Testis (tissue), 5 donors: ENCODE measurements at places on chromosomes 16 and 17. TPM values are rescaled to one million over a fixed set of nuclear protein-coding genes. Genes with fewer than 3 reads are reported as not detected.

MT1M gene
- 2.2 TPM for total RNA-seq

SYNGR3 gene
- 20.9 TPM for total RNA-seq

- no peak for DNase-seq
These were observed 90.2 kb upstream of the RPL38 start for GRCh38 chr17:74113326-74113725.

HSD11B2 gene
- total RNA-seq: 7.7 TPM

TRPV2 gene
- 7.1 TPM for total RNA-seq

- peak; percentile 79 for DNase-seq
These were observed 43.3 kb downstream of the PGS1 start for GRCh38 chr17:78421534-78422266.

DNA sequence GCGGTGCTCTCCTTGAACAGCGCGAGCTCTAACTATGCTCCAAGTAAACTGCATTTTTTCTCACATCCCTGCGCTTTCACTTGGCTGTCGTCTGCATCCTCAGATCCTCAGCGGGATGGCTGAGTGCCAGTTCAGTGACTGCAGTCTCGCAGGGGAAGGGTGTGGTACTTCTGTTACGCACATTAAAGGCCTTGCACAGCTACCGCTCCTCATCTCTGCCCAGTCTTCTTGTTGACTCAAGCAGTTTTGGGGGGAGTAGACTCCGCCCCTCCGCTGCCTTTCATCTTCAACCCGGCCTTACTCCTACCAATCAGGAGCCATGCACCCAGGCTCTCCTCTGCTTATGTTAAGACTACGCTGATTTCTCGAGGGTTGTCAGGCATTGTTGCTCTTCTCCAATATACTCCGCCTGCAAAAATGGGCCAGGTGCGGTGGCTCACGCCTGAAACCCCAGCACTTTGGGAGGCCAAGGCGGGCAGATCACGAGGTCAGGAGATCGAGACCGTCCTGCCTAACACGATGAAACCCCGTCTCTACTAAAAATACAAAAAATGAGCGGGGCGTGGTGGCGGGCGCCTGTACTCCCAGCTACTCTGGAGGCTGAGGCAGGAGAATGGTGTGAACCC, 10.0 kb downstream of the ATP5PD start:
- peak; percentile 84 for DNase-seq

DNA sequence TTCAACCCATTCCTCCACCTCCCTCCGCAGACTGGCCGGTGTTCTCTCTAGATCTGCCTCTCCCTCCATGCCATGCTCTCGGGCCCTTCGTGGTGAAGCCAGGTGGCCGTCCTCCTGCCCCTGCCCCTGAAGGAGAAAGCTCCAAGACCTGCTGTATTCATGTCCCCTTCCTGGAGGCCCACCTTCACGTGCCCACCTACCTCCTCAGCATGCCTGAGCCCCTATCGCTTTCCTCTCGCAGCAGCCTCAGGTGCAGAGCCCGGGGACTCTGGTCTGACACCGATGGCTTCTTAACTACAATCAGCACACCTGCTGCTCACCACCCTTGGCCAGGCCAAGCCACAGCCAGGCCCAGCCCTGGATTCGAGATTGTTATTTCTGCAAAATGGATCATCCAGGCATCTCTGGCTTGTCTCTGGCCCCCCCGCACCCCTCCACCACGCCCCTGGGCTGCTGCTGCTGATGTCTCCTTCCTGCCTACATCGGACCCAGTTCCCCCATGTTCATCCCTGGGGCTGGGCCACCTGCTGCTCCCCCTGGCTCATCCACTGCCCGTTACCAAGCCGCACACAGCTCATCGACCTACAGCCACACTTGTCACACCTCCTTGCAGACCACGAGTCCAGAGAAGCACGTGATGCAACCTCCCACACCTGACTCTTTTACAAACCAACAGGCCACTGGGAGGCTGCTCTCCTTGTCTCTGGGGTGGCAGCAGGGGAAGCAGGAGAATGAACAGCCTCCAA, 32.5 kb upstream of the TNFRSF13B start:
- no peak for DNase-seq

- DNase-seq: peak; percentile 75
These were observed 1.8 kb upstream of the TEX2 start for GRCh38 chr17:64264891-64265290.

SLC5A10 gene
- 1.1 TPM for total RNA-seq

PRDM7 gene
- 1.8 TPM for total RNA-seq

DNA sequence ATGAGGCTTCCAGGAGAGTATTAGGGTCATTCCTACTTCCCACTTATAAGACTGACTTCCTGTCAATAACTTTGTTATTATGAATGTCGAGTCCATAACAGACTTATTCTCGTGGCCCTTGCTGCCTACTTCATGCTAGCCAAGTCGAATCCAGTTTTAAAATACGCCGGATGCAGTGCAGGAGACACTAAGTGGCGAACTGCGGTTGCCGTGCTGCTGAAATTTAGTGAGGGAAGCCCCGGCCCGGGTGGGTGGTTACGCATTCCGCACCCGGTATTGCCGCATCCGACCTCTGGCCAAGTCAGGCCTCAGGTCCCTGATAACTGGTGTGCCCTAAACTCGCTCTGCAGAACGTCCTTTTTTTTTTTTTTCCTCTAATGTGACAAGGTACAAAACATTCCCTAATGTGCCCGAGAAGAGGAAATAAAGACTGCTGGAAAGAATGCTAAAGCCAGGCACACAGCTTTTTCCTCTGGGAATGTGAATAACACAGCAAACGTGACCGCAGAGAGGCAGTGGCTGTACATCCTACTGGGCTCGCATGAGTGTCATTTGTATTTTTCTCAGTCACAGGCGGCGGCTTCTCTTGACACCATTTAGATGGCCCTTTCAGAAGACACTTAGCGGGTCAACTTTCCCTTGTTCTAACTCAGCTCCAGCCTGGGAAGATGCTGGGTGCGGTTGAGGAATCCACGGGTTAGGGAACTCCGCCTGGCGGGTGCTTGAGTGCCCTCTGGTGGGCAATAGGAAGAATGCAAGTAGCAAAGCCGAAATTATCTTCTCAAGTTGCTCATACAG, 7.1 kb upstream of the AKTIP start:
- DNase-seq: peak; percentile 78

DNA sequence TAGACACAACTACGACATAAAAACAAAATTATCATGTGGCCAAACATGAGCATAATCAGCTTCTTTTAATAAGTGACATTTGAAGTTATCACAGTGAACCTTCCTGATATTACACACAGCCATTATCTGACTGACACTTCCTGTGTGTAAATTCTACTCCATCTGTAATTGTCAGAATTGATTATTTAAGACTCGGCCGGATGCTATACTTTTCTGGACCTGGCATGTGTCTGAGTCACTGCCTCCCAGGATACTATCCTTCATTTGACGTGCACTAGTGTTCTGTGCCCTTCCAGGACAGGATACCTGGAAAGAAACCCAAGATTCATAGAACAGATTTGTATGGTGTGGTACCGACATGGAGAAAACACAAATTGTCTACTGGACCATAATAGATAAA, 242.0 kb downstream of the HS3ST3A1 start:
- DNase-seq: no peak

KRT20 gene
- total RNA-seq: not detected

RPH3AL gene
- 13.5 TPM for total RNA-seq

- no peak for DNase-seq
These were observed 164.3 kb downstream of the ABCA8 start for GRCh38 chr17:68790931-68791330.

DNA sequence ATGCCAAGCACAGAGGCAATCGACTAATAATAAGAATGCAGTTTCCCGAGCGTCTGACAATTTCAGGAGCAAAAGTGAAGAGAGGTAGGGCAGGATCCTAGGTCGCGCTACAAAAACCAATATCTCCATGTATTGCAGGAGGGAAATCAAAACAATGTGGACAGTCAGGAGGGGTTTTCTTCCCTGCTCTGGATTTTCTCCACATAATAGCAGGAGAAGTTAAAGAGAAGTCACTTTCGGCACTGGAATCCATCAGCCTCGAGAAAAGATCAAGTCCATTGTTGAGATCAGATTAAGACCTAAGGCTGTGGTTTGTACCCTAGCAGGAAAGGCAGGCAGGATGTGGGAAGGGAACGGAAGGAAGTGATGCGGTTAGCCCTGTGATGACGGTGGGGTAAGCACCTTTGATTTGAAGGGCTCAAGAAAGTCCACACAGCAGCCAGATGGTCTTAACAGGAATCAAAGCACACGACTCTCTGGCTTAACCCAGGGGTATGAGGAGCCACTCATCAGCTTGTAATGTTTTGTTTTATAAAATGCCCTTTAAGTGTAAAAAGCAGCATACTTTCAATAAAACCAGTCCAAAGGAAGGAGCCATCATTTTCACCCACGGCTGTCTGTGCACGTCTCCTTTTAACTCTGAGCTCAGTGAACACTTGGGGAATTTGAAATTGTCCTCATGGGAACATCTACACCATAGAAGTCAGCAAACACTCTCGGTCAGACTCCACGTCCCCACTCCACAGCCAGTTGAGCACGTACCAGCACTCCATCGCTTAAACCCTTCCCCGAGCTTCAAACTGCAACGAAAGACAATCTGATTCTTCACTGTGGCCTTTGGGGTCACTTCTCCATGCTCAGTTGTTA, 15.8 kb upstream of the AKTIP start:
- no peak for DNase-seq

DNA sequence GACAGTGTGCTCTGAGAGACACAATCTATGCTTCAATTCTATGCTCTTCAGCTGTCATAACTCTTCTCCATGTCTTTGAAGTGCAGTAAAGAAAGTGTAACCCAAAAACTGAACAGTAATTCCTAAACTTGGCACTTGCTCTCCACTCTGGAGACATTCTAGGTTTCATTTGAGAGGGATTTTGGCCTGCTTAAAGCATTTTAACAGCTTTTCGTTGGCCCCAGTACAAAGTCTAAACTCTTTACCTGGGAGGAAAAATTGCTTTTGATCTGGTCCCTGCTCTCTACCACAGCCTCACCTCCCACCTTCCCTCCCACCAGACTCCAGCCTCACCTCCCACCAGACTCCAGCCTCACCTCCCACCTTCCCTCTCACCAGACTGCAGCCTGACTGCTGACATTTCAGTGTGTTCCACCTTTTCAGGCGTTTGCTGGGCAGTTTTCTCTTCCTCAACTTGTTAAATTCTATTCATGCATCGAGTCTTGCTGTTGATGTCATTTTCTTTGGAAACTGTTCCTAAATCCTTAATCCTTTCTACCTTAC, 132.6 kb downstream of the RPTOR start:
- DNase-seq: no peak

GRCh38 chr17:19386051-19386929, 700 bp downstream of the MFAP4 start:
- peak; percentile 51 for DNase-seq

TPSG1 gene
- total RNA-seq: not detected

MPV17L gene
- total RNA-seq: 9.5 TPM

DNA sequence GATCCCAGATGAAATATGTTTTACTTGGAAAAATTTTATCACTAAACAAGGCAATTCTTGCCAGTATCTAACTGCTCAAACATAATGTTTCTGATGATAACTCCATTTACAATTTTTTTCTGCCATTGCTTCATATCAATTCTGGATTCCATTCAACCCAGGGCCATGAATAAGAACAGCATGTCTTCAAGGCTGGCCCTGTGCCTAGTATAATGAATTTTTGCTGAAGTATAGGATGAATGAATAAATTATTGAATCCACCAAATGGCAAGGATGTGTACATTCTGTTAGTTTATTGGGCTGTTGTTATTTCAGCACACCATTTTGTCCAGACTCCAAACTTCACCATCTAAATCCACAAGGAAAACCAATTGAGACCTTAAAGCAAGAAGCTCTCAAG, 414.7 kb downstream of the HS3ST3B1 start:
- no peak for DNase-seq

DNA sequence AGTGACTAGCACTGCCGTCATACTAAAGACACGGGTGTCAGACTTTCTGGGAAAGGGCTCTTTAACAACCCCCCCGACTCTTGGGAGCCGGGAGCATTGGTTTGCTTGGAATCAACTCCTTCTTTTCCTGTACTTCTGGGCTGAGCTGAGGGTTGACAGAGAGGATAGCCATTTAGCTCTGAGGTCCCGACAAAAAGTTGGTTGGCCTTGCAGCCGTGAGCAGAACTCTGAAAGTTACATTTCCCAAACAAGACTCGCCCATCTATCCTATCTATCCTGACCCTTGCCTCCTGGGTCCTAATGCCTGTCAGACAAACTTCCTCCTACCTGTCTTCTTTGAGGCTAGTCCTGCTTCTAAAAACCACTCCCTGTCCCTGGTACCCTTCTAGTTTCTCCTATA, 460.8 kb upstream of the TOM1L1 start:
- DNase-seq: peak; percentile 51

DNA sequence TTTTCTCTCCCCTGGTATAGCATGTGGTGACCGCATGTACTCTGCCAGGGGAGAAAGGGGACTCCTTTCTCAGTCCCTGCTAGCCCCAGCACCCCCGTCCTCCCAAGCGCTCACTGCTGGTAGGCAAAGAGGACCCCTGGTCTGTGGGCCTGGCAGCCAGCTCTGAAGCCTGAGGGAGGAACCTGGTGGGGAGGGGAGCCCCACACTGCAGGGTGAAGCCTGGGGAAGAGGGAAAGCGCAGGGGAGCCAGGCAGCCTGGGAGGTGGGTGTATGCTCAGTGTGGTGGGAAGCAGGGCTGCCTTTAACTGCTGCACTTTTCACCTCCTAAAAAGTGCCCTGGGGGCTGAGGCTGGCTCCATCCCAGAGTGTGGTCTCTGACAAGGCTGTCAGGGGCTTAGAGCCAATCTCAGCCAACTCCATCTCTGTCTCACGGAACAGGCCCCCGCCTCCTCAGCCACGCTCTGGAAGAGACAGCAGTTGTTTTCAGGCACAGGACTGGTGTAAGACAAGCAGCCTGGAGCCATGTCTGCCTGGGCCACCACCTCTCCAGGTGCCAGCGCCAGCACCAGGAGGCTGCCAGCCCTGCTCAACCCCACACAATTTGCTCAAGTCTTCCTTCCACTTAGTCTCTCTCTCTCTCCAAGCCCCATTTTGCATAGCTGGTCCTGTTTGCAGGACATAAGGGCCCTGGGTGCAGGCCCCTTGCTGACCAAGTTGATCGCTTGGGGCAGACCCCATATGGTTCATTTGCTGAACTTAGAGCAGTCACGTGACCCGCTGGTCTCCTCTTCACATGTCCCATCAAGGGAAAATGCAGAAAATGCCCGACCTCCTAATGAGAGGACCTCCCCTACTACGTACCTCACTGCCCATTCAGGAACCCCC, 14.7 kb upstream of the TBX2 start:
- no peak for DNase-seq

DNA sequence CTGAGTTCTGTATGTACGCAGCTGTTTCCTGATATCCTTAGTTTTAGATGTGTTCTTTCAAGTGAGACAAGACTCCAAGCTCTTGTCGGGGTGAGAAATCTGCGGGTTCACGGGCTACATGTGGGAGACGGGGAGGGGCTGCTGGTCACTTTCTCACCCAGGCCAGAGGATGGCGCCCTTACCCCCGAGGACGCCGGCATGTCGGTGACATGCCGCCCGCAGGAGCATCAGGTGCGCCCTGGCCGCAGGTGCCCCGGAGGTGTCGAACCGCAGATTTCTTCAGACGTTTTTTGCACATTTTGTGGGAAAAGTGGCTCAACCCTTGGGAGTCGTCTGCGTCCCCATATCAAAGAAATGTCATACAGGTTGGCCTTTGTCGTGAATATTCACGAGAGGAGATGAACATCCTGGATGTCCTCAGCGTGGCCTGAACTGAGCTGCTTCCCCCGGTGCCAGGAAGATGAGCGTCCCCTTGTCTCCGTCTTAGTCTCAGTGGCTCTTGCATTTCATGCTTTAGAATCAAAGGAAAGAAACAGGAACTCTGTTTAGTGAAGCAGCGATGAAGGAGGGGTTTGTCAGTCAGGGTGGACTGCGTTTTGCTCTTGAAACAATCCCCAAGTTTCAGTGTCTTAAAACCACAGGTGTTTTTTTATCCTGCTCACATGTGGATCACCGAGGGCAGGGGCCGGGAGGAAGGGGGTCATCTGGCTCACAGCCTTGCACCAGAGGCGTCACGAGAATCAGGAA, 75.4 kb upstream of the ZNF750 start:
- no peak for DNase-seq
